ENCODE measurements at places on chromosomes 7 and 10.

DNA sequence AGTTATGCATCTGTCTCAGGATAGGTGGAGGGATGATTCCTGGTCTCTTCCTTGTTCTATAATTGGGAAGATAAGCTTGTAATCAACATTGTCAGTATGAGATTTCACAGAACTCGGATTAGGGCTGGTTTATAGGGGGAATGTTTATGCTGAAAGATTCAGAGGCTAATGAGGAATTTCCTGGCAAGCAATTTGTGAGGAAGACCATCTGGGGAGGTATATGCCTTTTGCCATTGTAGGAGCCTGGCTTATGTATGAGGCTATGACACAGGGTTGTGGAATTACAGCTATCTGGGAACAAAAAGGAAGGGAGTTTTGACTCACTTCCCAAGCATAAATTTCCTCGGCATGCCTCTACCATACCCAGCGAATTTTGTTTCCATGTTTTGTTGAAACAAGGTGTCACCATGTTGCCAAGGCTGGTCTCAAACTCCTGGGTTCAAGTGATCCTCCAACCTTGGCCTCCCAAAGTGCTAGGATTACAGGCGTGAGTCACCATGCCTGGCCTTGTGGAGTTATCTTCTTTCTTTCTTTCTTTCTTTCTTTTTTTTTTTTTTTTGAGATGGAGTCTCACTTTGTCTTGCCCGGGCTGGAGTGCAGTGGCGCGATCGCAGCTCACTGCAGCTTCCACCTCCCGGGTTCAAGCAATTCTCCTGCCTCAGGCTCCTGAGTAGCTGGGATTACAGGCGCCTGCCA is 1.6 kb upstream of the COPS6 start:
- DNase-seq = no peak

DNA sequence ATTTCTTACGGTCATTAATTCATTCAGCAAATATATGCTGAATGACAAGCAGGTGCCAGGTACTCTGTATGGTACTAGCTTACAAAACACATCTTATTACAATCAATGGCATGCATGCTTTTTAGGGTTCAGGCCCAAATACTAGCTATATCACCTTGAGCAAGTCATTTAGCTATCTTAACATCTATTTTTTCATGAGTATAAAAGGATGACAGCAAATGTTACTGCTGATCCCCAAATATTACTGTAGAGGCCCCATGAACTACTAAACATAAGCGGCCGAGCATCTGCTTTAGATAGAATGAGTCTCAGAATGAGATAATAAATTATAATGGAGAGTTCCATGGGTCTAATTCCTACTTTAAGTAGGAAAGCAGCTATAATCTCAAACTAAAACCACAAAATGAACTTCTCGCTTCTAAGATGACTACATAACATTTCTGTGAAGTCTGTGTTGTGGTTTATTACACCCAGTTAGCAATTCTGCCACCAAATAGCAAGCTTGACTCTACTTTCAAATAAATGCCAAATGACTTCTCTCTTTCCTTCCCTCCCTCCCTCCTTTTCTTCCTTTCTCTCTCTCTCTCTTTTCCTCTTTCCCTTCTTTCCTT is 113.7 kb upstream of the LRRN3 start:
- DNase-seq = no peak

GRCh38 chr10:129832573-129833467 is 131.3 kb downstream of the EBF3 start:
- DNase-seq = no peak

DNA sequence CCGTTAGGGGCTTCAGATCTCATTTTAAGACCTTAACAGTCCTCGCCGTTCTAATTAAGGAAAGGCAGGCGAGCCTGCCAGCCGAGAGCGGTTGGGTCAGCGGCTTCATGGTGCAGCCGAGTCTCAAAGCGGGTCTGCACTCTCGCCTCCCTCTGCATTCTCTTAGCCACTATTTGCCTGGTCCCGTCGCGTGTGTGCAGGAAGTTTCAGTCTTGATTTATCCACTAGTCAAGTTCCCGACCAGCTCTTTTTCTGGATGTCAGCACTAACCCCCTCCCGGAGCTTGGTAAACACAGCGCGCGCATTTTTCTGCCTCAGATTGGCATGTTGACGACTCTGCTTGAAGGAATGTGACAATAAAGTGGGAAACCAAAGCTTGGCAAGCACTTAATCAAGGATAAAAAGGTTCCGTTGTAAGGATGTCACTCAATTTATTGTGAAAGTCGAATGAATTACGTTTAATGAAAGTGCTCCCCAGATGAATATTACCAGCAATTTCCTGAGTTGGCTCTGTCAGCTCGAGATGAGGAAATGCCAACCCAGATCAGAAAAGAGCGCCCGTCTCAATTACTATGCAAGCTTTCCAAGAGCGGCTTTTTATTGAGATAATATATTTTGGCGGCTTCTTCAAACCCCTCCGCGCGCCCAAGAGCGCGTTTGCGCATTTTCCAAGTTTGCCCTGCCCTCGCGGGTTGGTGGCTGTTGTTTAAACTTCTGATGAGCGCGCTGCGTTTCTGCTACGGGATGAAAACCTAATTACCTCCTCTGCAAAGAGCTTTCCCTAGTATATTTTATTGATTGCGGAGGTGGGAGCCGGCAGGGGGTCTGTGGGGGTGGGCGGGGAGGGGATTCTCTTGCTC is 7.9 kb downstream of the NXPH1 start:
- DNase-seq = no peak

DNA sequence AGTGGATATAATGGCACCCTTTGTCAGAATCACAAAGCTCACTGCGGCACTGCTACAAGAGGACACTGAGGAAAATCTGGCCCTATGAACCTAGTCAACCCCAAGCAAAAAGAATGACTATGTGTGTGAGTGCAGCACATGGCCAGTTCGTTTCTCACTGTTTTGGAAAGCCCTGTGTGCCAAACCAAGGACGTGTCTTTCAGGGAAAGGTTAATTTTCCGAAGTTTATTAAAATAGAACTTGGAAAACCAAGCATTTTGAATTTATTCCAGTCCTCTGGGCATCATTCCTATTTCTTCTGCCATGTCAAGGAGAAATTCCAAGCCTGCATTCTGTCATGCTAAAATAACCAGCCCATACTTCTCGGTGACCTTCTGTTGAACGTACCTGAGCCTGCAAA is 471.8 kb downstream of the PLXDC2 start:
- no peak for DNase-seq

GRCh38 chr7:122748195-122748594 is 45.5 kb upstream of the RNF148 start:
- no peak for DNase-seq

- no peak for DNase-seq
Observed at GRCh38 chr10:69846293-69846921, 44.7 kb downstream of the COL13A1 start.

DNA sequence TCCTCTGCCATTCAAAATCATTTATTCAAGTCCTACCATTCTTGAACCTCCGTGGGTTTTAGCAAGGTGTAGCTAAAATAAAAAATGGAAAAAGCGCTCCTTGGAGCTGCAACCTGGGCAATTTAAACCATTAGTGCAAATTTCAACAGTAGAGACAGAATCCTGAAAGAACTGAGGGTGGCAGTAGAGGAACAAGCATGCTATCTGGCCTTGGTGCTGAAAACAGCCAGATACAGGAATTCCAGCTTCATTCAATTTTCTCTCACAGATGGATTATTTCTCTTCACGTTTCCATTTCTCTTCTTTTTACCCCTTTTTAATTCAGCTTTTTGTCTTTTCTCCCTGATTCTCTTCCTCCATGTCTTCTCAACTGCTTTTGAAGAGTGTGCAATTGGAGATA is 77.7 kb downstream of the OTUD1 start:
- DNase-seq = no peak

GRCh38 chr7:156104501-156105336 is 292.5 kb upstream of the SHH start:
- no peak for DNase-seq

Measured in activated naive CD4-positive, alpha-beta T cell treated with anti-CD3 and anti-CD28 coated beads, Interleukin-2, amount 10 ng/mL, durations not matched to agents 7 days and 5 days (primary cell).